ENCODE measurements at places on chromosomes 7 and 10.
A peak's percentile ranks its signal among the peaks of the same experiment; 100 is the strongest.

- no peak for DNase-seq
These were observed 75.0 kb upstream of the LRRC17 start for GRCh38 chr7:102837802-102838201.

GRCh38 chr7:67463983-67464382 lies 467.4 kb downstream of the TYW1 start:
- DNase-seq = no peak

- no peak for DNase-seq
These were observed 1.2 kb downstream of the PHKG1 start for GRCh38 chr7:56091591-56091990.

DNA sequence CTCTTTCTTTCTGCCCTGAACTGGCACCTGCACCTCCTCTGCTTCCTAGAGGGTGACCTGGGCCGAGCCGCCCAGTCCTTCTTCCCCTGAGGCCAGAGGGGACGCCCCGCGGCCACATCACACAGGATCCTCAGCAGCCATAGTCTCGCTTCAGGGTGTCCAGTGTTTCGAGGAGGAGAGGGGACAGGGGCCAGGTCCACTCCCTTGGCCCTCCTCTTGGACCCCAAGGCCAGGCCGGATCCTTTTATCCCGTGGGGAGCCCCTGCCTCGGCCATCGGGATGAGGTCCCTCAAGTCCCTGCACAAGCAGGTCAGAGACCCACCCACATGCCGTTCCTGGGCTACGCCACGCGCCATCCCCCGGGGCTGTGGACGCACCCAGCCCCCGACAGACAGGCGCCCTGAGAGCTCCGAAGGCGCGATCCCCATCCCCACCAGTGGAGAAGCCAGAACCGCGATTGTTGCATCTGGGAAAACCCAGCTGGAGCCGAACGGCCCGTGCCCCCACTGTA lies 3.6 kb downstream of the BHLHA15 start:
- no peak for DNase-seq

- no peak for DNase-seq
These were observed 199.4 kb downstream of the RAPGEF5 start for GRCh38 chr7:22157552-22157951.

DNA sequence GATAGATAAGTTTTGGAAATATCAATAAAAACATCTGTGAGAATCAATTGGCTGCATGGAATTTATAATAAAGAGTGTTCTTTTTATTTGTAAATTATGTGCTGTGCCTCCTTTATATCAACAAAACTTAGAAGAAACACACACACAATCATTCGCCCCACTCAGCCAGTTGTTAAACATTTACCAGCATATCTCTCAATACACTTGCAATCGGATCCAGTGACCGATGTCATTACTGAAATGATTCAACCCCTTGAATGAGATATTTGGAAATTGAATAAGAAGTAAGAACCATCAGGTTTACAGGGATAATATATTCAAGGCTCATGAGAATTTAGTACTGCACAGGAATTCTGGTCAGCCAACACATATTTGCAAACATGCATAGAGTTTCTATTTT lies 35.6 kb downstream of the TAF3 start:
- no peak for DNase-seq

DNA sequence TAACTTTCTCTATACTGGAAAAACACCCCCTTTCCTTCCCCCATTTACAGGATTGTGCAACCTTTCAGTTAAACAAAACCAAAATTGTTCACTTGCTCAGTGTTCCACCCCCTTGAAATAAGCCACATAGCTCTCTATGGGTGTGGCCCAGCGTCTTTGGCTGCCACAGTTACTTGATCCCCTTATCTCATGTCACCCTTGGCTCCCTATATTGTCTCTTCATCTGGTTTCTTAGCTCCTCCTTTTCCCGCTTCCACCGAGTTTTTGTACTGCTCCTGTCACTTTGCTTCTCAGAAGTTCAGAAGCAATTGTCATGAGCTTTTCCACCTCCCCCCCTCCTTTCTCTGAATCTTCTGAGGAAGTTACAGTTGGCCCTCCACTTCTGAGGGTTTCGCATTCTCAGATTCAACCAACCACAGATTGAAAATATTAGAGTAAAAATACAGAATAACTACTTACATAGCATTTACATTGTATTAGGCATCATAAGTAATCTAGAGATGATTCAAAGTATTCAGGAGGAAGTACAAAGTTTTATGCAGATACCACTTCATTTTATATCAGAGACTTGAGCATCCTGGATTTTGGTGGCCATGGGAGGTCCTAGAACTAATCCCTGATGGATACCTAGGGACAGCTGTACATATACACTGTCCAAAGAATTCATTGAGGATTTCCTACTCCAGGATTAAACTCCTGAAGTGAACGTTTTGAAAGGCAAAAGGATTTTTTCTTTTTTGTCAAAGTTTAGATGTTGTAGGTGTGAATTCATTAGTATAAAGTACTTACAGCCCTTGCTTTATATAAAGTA lies 60.4 kb downstream of the ADD3 start:
- no peak for DNase-seq

DNA sequence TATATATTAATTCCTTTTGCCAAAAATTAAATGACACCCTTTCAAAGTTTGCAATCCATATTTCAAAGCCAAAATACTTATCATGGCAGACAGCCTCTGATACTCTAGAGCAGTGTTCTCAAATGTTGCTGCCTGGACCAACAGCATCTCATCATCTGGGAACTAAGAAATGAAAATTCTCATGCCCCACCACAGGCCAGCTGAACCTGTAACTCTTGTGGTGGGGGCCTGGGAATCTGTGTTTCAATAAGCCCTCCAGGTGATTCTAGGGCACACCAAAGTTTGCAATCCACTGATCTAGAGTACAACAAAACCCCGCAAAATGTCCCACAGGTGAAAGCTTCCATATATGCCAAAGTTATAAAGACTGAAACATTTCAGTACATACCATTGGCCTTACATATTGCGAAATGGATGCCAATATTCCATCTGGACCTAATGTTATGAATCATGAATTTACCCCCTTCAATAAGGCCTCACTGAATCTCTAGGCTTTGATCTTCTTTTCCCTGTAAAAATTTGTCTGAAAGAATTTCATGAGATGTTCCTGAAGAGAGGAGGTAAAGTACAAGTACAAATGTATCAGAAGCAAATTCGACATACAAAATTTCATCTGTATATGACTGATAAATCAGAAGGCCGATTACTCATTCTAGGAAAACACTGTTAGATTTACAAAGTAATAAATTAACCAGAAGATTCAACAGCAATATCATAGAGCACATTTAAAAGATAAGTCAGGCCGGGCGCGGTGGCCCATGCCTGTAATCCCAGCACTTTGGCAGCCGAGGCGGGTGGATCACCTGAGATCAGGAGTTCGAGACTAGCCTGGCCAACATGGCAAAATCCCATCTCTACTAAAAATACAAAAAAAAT lies 25.3 kb upstream of the EPC1 start:
- no peak for DNase-seq

- DNase-seq = no peak
These were observed 19.9 kb downstream of the HABP2 start for GRCh38 chr10:113572520-113573290.

DNA sequence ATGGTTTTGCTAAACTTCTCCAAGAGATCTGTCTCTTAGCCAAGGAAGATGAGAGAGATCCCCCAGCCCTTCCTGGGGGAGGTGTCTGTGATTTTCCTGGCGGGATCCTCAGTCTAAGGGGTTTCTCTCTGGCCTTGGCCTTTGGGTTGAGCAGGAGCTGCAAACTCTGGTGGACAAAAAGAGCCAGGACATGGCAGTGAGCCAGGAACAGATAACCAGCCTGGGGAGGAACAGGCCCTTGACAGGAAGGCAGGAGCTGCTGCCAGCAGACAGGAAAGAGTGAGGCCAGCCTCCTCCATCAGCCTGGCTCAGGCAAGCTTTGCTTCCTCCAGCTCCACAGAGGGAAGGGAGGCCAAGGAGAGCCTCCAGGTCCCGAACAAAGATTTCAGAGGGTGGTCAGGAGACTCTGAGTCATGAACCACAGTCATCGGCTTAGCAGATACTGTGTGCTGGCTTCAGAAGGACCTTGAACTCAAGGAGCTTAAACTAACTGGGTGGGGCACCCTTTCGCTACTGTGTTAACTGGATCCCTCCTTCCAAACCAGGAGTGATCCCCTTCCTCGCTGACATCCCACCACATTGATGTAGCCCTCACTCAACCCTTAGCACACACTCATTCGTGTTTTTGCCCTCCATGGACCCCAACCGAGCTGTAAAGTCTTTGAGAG lies 34.7 kb downstream of the DDIT4 start:
- peak; percentile 73 for DNase-seq

DNA sequence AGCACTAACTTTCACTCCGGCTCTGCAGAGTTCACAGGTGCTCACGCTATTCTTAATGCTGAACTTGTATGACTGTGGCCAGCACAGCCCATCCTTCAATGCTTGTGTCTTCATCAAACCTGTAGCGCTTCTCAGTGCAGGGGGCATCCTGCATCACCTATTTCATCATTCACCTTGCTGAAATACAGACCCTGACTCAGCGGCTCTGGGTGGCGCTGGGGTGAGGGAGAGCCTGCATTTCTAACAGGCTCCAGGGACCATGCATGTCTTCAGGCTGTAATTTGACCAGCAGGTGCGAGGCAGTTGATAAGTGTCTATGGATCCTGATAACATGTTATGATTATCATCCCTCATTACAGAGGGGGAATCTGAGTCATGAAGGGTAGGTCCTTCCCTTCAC lies 89.3 kb downstream of the VOPP1 start:
- DNase-seq = no peak

GRCh38 chr7:41467596-41467995 lies 235.3 kb downstream of the INHBA start:
- no peak for DNase-seq

GRCh38 chr7:133513608-133514007 lies 260.7 kb downstream of the EXOC4 start:
- DNase-seq = no peak

DNA sequence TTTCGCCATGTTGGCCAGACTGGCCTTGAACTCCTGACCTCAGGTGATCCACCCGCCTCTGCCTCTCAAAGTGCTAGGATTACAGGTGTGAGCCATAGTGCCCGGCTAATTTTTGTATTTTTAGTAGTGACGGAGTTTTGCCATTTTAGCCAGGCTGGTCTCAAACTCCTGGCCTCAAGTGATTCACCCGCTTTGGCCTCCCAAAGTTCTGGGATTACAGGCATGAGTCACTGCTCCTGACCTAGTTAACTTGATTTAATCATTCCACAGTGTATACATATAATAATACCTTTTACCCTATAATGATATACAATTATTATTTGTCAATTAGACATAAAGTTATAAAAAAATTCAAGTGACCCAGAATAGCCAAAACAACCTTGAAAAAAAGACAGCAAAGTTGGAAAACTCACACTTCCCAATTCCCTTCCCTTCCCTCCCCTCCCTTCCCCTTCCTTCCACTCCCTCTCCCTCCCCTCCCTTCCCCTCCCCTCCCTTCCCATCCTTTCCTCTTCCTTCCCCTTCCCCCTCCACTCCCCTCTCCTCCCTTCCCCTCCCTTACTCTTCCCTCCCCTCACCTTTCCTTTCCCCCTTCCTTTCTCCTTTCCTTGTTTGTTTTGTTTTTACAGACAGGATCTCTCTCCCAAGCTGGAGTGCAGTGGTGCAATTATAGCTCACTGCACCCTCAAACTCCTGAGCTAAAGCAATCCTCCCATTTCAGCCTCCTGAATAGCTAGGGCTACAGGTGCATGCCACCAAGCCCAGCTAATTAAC lies 14.8 kb upstream of the ZMIZ2 start:
- no peak for DNase-seq

GRCh38 chr7:140673063-140673773 lies 473 bp downstream of the ADCK2 start:
- DNase-seq = peak; percentile 48

- no peak for DNase-seq
These were observed 91.7 kb upstream of the PDGFA start for GRCh38 chr7:611281-611810.

- no peak for DNase-seq
These were observed 35.5 kb downstream of the ADGRA1 start for GRCh38 chr10:133123050-133123745.

GRCh38 chr7:151472644-151473380 lies 32.9 kb upstream of the CRYGN start:
- no peak for DNase-seq

DNA sequence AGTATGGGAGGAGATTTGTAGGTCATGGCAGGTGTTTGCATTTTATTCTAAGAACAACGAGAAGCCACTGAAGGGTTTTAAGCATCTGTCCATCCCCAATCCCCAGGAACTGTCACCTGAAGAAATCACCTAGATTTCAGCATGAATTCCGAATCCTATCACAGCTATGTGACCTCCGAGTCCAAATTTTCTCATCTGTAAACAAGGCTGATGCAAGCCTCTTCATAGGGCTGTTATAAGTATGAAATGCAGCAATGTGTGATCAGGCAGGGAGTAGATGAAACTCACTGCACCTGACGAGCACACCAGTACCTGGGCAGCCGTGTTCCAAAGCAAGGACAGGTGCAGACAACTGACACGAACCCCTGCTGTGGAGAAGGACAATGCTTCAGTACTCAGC lies 14.0 kb downstream of the HABP2 start:
- DNase-seq = no peak
